Caki2 (cell line): ENCODE measurements at places on chromosomes 7 and 10.

- no peak for DNase-seq
Observed at GRCh38 chr7:99034932-99035722, 108.8 kb downstream of the SMURF1 start.

DNA sequence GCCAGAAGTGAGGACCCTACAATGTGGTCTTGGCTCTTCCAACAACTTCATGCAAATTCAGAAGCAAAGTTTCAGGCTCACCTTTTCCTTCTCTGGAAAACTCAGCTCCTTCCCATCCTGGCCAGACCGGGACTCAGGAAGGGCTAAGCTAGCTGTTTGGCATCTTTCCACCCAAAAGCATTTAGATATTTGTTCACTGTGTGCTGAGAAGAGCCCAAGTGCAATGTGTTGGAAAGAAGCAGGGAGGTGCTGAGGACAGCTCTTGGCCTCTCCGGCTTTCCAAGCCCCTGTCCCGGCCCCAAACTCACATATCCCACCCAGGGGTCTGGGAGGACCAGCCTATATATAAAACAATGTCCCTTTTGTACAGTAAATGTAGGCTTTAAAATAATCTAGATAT is 44.5 kb downstream of the MKI67 start:
- DNase-seq, result no peak

- no peak for DNase-seq
Observed at GRCh38 chr7:47817917-47818316, 130.3 kb downstream of the PKD1L1 start.

DNA sequence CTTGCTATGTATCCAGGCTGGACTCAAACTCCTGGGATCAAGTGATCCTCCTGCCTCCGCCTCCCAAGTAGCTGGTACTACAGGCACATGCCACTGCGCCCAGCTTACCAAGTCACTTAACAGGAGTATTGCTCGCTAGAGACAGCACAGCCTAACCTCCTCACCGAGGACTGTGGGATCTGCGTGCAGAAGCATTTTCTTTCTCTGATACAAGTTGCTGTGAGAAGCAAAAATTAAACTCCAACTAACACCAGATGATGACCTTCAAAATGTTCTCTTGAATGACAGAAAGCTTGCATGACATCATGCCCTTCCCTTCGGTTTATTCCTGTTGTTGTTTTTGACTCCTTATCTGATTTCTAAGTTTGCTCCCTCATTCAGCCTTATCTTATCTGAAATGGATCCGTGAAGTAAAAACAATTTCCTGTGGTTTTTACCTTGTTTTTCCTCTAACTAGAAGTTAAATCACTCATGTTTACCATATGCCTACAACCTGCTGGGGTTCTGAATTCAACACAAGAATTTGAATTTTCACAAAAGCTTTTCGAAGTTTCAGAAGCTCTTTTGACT is 94.4 kb upstream of the KIF5B start:
- DNase-seq, result no peak

DNA sequence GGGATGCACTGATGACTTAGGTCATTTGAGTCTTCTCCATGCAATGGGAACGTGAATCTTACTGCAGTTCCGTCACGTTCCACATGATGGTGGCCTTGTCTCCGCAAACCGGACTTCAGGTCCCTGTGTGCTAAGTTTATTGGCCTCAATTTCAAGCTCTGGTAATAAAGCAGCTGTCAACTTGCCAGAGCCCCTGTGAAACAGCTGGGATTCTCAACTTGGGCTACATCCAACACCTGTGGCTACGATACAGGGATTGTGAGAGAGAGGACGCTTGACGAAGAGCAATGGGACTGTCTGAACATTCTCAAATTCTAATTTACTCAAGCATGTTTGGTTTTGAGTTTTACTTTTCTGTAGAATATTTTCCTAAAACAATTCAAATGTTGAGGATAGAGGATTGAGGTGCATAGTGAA is 174.2 kb downstream of the PTN start:
- DNase-seq, result peak; percentile 5

- no peak for DNase-seq
Observed at GRCh38 chr10:50152792-50153272, 85.1 kb downstream of the WASHC2A start.

GRCh38 chr7:152905949-152906348 is 146.4 kb downstream of the ACTR3B start:
- DNase-seq, result no peak

GRCh38 chr10:28366994-28367393 is 64.1 kb upstream of the MPP7 start:
- DNase-seq, result no peak

GRCh38 chr7:129386506-129386905 is 47.7 kb upstream of the STRIP2 start:
- no peak for DNase-seq

GRCh38 chr10:122113945-122114747 is 125.2 kb downstream of the TACC2 start:
- DNase-seq, result no peak

DNA sequence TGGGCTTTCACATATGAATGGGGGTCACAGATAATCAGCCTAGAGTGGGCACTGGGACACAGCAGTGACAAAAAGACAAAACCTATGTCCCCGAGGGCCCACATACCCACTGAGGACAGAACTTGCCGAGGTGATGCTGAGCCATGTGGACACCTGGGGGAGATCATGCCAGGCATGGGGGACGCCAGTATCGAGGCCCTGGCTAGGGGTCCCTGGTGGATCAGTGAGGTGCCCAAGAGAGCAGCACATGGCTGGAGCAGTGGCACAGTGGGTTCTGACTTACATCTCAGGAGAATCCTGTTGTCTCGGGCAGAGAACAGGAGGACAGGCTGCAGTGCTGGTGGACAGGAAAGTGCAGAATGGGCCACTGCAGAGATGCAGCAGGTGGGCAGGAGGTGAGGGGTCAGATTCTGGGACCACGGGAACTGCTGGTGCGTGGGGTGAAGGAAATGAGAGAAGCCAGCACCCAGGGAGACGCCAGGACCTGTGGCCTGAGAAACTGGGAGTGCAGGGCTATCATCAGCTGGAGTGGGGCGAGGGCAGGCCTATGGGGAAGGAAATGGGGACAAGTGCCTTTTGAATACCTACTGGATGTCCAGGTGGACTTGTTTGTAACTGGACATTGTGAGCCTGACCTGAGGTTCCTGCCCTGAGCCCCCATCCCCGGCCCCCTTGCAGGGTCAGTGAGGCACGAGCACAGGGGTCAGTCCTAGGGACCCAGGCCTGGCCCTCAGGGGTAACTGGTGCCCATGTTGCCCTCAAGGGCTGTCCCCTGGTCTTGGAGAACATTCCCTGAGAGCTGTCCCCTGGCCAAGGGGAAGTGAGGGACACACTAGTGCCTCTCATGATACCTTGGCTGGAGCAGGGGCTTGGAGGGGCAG is 91.2 kb upstream of the RET start:
- no peak for DNase-seq

DNA sequence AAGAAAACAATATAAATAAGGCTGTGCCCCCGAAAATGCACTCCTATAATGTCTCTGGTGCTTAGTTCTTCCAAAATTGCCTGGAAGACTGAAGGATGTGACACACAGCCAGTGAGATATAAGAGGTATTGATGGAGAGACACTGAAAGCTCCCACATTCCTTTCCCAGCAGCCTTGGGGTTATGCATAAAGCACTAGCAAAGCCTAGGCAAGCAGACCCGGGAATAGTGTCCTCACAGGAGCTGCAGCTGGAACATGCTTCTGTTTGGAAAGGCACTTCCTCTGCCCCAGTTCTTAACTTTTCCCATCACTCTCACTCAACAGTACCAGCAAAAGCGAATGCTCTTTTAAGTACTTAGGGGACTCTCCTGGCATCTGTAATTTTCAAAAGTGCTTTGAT is 178.0 kb downstream of the AMPH start:
- no peak for DNase-seq

DNA sequence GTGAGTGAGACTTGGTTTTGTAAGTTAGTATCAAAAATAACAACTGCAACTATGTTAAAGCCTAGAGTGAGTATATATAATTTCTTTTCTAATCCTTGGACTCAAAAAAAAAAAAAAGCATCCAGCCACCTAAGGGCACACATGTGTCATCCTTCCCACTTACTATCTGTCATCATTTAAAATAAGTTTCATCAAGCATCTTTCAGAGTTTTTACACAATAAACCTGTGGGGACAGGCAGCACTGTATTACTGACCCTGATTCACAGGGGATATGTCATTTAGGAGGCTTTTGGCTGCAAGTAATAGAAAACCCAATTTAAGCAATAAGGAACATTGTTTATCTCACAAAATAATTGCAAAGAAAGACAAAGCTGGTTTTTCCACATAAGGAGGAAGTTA is 32.3 kb upstream of the OSBPL3 start:
- no peak for DNase-seq

- peak; percentile 27 for DNase-seq
Observed at GRCh38 chr7:80136261-80137055, 1.8 kb downstream of the GNAI1 start.

DNA sequence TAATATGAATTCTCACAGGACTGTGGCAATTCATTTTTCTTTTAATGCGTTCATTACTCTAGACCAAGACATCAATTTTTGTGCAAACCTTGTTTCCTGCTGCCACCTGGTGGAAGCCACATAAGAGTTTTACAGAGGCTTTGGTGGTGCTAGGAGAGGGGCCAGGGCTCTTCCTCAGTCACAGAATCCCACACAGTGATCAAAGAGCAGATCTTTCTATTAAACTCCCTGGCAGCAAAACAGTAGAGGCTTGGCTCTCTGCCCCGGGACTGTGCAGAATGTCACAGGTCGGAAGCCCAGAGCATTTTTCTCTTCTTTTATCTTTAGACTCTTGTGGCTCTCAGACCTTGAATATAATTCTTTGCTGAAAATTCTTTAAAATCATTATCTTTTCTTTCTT is 506.4 kb upstream of the C7orf33 start:
- peak; percentile 35 for DNase-seq

GRCh38 chr10:97203220-97203619 is 17.5 kb upstream of the SLIT1 start:
- no peak for DNase-seq

DNA sequence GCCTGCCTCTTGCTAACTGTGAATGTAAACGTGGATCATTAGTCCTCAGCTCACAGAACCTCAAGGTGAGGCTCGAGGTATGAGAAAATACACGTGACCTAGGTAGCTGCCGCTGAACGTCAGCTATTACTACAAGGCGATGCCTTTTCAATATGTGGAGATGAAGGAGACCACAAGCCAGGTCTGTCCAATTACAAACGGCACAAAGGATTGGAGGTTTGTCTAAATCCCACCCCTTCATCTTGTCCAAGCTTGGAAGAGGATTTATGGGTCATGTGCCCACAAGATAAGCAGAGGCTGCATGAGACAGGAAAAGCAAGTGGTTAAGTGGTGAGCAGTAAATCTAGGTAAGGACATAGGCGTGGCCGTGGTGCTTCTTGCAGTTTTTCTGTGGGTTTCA is 3.4 kb downstream of the H2BK1 start:
- DNase-seq, result no peak

DNA sequence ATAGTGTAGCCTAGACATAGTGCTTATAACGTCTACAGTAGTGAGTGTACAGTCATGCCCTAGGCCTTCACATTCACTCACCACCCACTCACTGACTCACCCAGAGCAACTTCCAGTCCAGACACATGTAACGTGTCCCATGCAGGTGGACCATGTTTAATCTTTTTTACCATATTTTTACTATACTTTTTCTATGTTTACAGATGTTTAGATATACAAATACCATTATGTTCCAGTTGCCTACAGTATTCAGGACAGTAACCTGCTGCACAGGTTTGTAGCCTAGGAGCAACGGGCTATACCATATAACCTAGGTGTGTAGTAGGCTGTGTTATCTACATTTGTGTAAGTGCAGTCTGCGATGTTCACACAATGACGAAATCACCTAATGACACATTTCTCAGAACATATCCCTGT is 11.0 kb downstream of the MPP7 start:
- DNase-seq, result no peak

GRCh38 chr7:151626422-151627115 is 106.9 kb upstream of the RHEB start:
- peak; percentile 48 for DNase-seq

DNA sequence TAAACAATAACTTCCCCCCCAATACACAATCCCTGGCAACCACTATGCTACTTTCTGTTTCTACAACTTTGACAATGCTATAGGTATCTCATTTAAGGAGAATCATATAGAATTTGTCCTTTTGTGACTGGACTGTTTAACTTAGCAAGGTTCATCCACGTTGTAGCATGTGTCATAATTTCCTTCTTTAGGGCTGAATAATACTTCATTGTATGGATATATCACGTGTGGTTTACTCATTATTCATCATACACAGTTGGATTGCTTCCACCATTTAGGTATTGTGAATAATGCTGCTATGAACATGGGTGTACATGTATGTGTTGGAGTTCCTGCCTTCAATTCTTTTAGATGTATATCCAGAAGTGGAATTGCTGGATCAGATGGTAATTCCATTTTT is 111.0 kb downstream of the LMBR1 start:
- no peak for DNase-seq

GRCh38 chr7:128703609-128704241 is 31.6 kb downstream of the GARIN1A start:
- DNase-seq, result peak; percentile 3

- peak; percentile 22 for DNase-seq
Observed at GRCh38 chr7:35905555-35905954, 104.7 kb downstream of the SEPTIN7 start.

DNA sequence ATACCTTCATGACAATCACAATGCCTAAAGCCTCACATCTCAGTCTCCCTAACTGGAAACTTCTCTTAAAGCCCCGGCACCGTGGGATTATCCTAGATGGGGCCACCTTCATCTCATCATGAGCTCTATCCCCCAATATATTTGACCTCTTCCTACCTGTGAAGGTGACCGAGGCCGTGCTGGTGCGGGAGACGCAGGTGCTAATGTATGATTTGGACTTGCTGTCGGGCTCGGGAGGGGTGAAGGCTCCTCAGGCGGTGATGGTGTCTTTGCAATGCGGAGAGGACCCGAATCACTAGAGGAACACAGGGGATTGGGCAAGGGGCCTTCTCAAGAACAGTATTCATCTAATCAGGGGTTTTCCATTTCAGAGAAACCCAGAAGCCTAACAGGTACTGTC is 168.4 kb downstream of the AMPH start:
- no peak for DNase-seq

DNA sequence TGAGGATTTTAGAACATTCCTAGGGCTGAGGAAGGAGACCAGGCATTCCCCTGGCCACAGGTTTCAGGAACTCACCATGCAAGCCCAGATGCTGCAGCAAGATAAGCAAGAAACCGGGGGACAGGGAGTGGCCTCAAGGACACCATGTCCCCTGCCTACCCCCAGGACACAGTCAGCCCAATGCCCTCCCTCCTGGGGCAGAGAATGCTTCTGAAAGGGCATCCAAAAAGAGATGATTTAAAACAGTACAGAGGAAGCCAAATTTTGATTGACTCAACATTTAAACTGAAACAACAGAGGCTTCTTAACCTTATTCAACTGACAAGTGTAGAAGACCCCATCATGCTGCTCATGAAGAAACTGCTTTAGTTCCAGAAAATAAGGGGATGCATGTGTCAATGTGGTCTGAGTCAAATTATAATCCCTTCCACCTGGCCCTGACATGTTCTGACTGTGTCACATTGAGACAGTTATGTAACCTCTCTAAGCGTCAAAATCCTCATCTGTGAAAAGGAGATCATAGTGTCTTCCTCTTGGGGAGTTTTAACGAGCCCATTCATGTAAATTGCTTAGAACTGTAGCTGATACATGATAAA is 60.0 kb downstream of the ICA1 start:
- DNase-seq, result no peak

GRCh38 chr7:147547252-147547897 is 1043.2 kb upstream of the C7orf33 start:
- peak; percentile 10 for DNase-seq
